ENCODE measurements at places on chromosomes 16 and 17.

DNA sequence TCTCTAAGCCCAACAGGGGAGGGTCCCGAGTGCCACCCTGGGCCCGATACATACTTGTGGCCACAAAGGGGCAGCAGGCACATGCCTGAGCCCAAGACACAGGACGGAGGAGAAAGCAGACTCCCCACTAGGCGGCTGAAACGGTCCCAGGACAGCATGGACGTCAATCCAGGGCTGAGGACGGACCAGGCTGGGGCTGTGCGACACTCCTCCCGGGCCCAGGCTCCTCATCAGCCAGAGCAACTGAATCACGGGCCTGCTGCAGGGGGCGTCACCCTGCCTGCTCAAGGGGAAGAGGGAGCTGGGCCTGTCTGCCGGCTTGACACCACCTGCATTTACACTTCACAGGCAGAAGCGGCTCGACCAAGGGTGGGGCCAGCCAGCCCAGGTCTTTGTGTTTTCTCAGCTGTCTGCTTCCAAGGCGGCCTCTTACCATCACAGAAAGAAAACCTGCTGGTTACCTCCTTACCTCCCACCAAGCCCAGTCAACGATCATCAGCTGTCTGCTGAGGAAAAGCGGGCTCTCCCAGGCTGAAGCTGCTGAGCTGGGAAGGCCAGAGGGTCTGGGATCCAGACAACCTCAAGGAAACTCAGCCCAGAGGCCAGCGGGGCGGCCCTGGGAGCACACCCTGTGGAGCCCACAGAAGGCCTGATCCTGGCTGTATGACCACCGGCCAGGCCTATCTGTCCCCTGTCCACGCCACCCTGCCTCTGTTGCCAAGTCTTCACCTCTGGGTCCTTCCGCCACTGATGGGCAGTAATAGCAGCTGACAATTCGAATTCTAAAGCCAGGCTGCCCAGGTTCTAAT lies 26.4 kb downstream of the KIFC3 start:
- no peak for DNase-seq

- no peak for DNase-seq
Measured at GRCh38 chr16:25298165-25298872, 40.7 kb upstream of the ZKSCAN2 start.

DNA sequence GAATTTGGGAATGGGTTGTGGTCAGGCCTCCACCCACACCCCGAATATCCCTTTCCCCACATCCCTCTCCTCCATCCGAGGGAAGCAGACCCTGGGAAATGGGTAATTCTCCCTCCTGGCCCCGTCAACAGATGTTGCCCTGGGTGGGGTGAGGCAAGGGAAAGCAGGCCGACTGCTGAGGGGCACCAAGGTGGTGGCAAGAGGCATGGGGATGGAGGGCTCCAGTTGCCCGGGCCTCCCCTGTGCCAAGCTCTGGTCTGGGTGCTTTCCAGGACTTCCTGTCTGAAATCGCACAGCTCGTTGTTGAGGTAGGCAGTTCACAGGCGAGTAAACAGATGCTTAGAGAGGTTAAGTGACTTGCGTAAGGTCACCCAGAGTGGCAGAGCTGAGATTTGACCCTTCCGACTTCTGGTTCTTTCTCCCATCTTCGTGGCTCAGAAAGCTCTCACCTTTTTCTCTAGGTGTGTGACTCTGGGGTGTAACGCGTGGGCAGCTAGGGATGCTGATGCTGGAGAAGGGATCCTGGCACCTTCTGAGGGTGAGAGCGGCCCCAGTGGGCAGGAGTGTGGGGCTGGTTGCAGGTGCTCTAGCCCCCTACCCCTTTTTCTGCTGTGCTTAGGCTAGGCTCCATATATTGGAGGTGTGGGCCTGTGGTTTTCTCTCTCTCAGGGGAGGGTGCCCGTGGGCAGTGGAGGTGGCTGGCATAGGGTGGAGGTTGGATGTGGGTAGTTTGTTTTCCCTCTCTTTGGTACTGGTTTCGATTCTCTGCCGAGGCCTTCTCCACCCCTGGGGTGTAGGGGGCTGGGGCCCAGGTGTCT lies 17.2 kb downstream of the RARA start:
- no peak for DNase-seq

DNA sequence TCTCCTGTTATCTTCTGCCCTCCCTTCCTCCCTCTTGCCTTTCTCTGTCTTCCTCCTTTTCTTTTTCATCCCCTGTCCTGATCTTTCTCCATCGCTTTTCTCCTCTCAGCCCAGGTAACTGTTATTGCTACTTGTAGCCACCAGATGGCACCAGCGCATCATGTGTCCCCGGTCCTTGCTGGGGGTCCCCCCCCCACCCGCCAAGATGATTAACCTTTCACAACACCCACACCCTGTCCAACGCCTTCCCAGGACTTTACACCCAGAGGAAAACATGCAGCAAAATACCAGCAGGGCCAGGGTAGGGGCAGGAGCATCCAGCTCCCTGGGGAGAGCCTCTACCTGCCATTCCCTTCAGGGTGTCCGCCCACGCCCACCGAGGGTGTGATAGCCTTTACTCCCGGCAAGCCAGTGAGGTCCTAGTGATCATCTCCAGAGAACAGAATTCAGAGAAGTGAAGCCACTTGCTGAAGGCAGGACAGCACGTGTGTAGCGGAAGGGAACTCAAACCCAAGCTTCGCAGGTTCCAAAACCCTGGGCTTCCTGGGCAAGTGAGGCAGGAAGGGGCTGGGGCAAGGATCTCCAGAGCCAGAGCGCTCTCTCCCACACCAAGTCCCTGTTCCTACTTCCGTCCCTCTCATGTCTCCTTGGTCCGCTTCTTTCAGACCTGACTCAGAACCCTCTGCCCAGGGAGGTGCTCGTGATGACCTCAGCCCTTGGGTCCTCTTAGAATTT lies 13.4 kb upstream of the TAC4 start:
- DNase-seq = no peak

GRCh38 chr16:23523876-23524385 lies 13.6 kb upstream of the GGA2 start:
- no peak for DNase-seq

DNA sequence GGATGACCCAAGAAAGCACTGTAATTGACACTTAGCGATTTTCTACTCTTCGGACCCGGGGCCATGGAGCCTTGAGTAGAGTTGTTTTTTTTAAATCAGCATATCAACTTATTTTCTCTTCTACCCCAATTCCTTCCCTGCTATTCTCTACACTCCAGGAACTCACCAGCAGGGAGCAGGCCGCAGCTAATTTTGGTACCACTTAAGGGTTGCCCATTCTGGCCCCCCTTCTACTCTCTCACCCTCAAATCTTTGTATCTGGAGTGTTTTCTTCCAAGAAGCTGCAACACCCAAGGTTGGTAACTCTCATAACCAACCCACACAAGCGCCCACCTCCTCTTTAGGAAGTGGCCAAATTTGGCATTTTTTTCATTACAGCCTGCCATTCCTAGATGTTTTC lies 5.5 kb upstream of the ERAL1 start:
- DNase-seq = no peak

DNA sequence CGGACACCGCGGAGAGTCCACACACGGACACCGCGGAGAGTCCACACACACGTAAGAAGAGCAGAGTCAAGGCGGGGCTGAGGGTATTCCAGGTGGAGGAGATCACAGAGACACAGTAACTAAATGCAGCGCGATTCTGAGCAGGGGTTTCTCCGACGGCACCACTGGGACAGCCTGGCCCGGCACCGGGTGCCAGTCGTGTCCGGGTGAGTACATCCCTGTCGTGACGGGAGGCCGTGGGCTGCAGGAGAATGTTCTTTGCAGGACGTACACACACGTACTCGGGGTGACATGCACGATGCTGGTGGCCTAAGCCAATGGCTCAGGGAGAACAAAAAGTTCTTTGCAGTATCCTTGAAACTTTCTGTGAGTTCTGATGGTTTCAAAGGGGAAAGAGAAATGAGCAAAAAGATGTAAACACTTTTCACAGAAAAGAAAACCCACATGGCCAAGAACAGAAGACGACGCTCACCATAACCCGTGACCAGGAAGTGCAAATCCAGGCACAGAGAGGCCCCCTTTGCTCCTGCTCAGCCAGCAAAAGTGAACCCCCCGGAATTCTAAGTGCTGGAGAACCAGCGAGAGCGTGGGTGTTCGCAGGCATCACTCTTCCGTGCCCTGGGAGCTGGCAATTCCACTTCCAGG lies 53.7 kb upstream of the METRNL start:
- no peak for DNase-seq

DNA sequence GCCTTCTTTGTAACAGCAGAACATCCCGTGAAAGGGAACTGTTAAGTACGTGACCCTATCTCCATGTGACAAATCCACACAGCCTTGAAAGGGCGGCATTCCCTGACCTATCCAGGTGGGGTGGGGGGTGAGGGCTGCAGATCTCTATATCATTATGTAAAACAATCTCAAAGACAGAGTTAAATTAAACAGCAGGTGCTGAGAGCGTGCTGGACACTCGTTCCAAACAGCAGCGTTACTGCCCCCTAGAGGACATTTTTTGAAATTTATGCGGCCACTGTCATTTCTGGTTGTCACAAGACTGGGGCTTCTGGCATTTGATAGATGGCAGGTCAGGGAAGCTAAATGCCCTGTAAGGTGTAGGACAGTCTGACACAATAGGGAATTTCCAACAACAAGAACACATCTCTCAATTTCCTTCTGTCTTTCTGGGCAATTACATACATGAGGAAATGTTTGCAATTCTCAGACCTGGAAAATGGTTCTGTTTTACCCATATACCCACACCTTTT lies 6.7 kb upstream of the SLC25A39 start:
- DNase-seq = no peak

GRCh38 chr16:86108062-86108461 lies 209.1 kb downstream of the IRF8 start:
- no peak for DNase-seq

- no peak for DNase-seq
Measured at GRCh38 chr17:65370669-65371131, 190.7 kb downstream of the AXIN2 start.

- DNase-seq = no peak
Measured at GRCh38 chr16:80517846-80518245, 22.9 kb upstream of the DYNLRB2 start.

DNA sequence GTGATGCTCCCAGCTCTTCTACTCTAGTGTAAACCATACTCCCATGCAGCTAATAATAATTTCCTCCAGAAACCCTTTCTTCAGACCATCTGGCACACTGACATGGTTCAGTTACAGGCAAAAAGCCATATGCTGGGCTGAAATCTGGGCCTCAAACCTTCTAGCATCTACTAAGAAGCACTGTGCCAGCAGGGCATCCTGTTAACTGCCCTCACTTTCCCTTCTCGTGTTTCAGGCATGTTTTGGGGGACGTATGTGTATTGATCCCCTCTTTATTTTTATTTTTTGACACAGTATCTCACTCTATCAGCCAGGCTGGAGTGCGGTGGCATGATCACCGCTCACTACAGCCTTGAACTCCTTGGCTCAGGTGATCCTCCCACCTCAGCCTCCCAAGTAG lies 33.3 kb downstream of the STAT5A start:
- DNase-seq = no peak

DNA sequence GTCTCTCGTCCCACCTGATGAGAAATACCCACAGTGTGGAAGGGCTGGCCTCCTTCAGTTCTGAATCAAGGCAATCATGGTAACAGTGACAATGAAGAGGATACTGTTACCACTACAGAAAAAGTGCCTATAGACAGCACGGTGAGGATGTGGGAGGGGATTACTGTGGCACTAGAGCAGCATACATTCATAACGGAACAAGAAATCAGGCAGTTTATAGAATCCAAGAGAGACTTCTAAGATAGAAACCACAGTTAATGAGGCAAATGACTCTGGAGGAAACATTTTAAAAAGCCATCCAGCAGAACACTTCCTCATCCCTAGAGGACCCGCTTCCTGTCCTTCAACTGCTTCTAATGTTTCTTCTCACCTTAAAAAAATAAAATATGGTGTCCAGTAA lies 2.7 kb downstream of the RUSF1 start:
- no peak for DNase-seq

DNA sequence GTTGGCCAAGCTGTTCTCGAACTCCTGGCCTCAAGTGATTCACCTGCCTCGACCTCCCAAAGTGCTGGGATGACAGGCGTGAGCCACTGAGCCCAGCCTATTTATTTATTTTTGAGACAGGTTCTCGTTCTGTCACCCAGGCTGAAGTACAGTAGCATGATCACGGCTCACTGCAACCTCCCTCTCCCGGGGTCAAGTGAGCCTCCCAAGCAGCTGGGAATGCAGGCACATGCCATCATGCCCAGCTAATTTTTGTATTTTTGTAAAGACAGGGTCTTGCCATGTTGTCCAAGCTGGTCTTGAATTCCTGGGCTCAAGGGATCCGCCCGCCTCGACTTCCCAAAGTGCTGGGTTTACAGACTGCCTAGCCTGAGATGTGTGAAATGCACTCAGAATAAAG lies 10.2 kb upstream of the SEC14L1 start:
- DNase-seq = no peak

GRCh38 chr17:59149051-59149450 lies 5.9 kb downstream of the SKA2 start:
- DNase-seq = no peak

DNA sequence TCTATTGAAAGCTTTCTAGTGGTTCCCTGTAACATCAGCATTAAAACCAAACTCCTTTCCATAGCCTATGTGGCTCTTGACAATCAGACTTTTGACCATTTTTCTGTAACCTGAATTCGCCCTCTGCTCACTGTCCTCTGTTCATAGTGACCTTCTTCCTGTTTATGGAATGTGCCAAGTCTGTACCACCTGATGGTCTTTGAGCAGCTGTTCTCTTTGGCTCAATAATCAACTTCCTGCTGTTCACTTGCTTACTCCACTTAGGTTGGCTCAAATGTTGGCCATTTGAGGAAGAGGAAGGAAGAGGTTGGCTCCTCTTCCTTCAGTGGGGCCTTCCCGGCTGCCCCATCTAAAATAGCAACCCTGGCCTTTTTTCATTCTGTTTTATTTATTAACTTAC lies 251.5 kb downstream of the CA10 start:
- DNase-seq = no peak

GRCh38 chr16:1412847-1413246 lies 1.7 kb downstream of the UNKL start:
- no peak for DNase-seq

DNA sequence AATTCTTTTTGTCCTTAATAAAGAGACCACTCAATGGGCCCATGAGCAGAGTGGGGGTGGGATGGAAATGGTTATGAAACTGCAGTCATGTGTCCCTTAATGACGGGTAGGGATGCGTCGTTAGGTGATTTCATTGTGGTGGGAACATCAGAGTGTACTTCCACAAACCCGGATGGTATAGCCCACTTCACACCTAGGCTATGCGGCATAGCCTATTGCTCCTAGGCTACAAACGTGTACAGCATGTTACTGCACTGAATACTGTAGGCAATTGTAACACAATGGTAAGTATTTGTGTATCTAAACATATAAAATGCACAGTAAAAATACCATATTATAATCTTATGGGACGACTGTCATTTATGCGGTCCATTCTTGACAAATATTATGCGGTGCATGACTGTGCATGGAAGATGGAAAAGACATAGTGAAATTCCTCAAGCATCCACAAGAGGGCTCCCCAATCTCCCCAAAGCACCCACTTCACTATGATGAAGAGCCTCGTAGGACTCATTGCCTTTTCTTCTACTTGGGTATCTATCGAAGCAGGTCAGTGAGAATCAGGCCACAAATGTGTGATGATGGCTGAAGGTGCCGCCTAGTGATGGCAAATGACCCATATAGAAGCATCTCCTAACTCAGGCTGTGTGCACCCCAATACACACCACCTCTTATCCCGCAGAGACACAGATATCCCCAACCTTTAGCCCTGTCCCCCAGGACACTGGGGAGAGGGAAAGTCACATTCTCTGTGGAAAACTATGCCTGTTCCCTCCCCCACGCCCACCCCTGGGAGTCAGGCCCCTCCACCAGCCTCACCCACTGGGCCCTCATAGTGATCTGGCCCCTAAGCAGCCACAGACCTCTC lies 43.5 kb downstream of the TBX21 start:
- DNase-seq = peak; percentile 2

- no peak for DNase-seq
Measured at GRCh38 chr17:21200590-21201297, 13.2 kb downstream of the TMEM11 start.

Measured in fibroblast of skin of left biceps (primary cell).